AG08396 (cell line): ENCODE measurements at places on chromosomes 3 and 15.

DNA sequence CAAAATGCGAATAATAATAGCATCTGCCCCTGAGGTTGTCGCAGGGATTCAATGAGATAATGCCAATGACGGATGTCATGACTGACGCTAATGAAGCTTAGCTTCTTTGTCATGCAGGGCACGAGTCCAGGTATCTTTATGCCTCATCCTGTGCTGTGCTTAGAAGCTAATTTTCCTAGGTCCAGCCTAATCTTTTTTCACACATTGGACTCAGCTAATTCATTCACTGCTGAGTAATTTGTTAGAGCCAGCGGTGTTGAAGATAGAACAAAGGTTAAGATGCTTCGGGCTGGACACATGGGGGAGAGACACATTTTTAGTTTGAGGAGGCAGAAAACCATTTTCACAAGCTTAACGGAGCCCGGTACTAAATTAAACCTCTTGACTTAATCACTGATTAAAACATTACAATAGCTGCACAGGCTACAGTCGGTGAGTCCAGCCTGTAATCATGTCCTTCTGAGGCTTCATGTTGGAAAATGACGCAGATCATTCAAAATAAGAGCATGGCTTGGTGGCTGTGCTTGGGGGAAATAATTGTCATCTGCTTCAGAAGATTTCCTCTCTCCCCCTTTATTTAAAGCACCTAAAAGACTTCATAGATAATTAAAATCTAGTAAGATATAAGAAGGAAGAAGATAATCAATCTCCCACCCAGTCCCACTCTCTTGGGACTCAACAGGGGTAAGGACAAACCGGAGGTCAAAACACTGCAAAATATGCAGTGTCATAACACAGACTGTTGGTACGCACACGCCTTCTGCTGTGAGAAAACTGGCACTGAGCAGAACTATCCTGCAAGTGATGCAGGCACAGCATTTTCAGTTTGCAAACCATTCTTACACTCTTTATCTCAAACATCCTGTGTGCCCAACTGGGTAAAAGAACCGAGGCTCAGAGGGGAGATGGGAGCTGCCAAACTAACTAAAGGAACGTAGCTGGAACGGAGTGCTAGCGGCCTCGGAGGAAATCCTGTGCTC, 3.3 kb upstream of the CCDC174 start:
- DNase-seq: no peak

DNA sequence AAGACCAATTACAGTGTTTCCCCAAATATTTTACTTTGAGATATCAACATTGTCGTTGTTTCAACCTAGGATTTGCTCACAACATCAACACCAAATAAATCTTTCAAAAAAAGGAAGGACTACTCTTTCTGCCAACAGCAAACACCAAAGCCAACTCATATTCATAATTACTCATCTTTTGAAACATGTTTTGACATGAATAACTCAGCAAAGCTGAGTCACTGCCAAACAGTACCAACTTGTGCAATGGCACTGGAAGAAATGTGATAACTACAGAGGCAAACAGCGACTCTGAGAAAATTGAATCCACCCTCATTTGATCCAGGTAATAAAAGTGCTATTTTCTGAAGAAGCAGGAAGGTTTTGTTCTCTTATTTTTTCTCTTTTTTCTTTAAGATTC, 67.2 kb downstream of the PEX5L start:
- DNase-seq: no peak

GRCh38 chr3:188559072-188559429, 405.1 kb downstream of the LPP start:
- no peak for DNase-seq

GRCh38 chr3:182294256-182294655, 499.0 kb upstream of the ATP11B start:
- DNase-seq: no peak

DNA sequence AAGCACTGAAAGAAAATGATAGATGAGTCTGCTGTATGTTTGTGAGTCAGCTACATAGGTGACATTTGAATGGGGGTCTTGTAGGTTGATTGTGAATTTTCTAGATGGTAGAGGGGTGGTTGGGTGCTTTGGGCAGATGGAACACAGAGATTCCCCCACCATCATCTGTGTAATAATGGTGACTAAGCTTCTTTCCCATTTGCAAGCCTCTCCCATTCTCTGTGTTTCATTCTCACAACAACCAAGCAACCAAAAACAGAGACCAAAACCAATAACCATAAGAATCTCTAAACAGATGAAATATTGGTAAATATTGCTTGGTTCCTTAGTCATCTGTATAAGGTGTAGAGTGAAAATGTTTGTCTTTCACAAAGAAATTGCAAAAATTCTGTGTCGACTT, 17.8 kb upstream of the UTS2B start:
- DNase-seq: no peak

DNA sequence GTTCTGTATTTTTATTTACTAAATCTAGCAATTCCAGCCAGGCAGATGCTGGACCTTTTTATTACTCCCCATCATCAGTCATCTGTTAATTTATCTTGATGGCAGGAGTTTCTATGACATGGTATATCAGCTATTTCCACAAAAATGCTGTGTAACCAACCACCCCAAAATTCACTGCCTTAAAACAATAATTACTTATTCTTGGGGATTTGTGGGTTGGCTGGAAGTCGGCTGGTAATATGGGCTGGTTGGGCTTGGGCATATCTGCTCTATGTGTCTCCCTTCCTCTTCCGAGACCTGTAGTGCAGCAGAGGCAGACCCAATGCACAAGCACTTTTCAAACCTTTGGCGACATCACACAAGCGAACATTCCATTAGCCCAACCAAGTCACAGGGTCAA, 92.1 kb upstream of the UBE2E1 start:
- DNase-seq: no peak

DNA sequence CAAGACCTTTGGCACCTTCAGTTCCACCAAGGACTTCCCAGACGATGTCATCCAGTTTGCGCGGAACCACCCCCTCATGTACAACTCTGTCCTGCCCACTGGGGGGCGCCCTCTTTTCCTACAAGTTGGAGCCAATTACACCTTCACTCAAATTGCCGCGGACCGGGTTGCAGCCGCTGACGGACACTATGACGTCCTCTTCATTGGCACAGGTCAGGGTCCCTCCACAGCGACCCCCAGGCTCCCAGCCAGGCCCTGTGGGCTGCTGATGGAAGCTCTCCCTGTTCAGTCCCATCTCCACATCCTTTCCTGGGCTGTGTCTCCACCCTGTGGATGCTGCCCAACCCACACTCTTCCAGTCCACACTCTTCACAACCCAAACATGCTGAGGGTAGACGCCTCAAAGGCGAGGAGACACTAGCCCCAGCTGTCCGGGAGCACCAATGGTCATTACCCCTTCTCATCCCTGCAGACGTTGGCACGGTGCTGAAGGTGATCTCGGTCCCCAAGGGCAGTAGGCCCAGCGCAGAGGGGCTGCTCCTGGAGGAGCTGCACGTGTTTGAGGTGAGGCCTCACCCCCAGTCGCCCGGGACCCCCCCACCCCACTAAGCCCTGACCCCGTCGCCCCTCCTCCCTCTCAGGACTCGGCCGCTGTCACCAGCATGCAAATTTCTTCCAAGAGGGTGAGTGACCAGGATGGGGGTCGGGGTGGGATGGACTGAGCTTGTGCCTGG, 4.3 kb upstream of the LSMEM2 start:
- peak; percentile 68 for DNase-seq

GRCh38 chr3:128584412-128585020, 66.1 kb downstream of the RPN1 start:
- peak; percentile 88 for DNase-seq

- DNase-seq: no peak
Measured at GRCh38 chr15:66312144-66312543, 18.8 kb downstream of the DIS3L start.

- DNase-seq: peak; percentile 17
Measured at GRCh38 chr3:140910860-140911259, 30.8 kb upstream of the SLC25A36 start.

GRCh38 chr3:55203006-55203405, 275.1 kb upstream of the LRTM1 start:
- DNase-seq: peak; percentile 17

DNA sequence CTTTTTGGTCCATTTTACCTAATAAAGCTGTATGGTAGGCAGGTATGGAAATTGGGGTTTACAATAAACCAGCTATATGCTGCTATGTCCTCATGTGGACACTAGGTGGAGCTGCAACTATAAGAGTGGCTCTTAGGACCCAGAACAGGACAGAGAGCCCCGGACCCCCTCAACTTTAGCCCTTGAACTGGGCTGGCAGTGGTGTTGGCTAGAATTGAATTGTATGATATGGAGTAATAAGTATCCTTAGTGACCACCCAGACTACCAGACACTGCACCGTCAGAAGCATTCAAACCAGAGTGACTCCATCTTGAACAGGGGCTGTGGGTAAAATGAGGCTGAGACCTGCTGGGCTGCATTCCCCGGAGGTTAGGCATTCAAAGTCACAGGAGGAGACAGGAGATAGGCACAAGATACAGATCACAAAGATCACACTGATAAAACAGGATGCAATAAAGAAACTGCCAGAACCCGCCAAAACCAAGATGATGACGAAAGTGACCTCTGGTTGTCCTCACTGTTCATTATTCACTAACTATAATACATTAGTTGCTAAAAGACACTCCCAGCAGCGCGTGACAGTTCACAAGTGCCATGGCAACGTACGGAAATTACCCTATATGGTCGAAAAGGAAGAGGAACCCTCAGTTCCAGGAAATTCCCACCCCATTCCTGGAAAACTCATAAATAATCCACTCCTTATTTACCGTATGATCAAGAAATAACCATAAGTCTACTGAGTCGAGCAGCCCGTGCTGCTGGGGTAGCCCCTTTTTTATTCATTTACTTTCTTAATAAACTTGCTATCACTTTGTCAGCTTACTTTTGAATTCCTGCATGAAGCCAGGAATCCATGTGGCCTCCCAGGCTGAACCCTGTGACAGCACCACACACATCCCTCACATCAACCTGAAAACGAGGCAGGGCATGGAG, 68.7 kb upstream of the BLM start:
- DNase-seq: peak; percentile 79

DNA sequence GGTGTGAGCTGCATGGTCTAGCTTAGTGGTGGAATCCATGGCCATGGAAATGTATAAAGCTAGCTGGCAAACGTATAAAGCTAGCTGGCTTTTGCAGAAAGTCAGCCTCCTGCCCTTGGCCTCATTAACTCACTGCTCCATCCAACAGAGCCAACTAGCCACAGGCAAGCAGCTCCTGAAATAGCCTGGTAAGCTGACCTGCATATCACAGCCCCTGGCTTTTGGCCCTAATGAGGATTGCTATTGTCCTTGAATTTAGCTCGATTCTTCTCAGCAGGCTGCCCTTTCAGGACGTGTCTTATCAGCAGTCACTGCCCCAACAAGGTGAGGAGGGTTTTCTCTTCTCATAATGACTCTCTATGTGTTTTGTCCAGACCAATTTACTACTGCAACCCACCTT, 446.8 kb downstream of the WDR72 start:
- DNase-seq: no peak

DNA sequence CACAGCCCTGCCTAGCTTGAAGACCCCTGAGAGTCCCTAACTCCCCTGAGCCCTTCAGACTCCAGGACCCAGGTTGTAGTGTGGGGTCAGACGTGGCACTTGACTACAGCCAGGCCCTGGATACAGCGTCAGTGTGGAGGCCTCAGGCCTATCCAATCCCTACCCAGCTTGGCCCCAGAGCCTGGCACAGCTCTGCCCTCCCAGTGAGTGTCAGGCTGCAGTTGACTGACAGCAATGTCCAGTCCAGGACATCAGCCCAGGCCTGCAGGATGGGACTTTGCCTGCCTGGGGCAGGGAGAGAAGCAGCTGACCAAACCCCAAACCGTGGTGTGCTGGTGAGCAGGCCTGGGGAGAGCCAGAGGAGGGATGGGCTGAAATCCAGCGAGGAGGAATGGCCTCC, 27.3 kb downstream of the KLF13 start:
- peak; percentile 54 for DNase-seq

GRCh38 chr15:70306081-70306480, 208.4 kb upstream of the TLE3 start:
- no peak for DNase-seq

GRCh38 chr15:100349696-100350433, 8.1 kb upstream of the ADAMTS17 start:
- DNase-seq: peak; percentile 94

GRCh38 chr3:104868291-104868690, 498.4 kb upstream of the ALCAM start:
- DNase-seq: no peak

GRCh38 chr3:13785853-13786436, 93.9 kb downstream of the WNT7A start:
- no peak for DNase-seq

GRCh38 chr3:13132731-13133410, 59.6 kb upstream of the IQSEC1 start:
- DNase-seq: no peak

GRCh38 chr15:45637141-45637540, 2.3 kb downstream of the SQOR start:
- DNase-seq: no peak

DNA sequence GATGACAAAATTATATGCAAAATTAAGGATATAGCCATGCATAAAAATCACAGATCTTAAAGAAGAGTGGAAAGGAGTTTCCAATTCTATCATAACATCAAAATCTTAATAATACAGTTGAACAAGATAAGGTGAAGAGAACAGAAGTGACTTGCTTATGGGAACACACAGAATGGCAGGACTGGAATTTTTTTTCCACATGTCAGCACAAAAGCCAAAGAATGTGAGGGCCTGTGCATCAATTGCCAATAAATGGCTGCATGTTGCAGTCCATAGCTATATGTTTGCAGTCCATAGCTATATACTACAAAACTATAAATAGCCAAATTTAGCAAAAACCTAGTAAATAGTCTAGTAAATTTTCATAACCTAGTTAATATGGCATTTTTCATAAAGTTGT, 10.4 kb upstream of the MB21D2 start:
- DNase-seq: no peak

GRCh38 chr3:49276475-49277382, at the start of gene C3orf62:
C3orf62 (minus strand) TSS chr3:49277232; CDS start chr3:49276872, 360 bp downstream.
- peak; percentile 92 for DNase-seq

GRCh38 chr3:183975981-183976662, 41.6 kb downstream of the ABCC5 start:
- no peak for DNase-seq

GRCh38 chr3:97860364-97860763, 38.6 kb downstream of the CRYBG3 start:
- no peak for DNase-seq

DNA sequence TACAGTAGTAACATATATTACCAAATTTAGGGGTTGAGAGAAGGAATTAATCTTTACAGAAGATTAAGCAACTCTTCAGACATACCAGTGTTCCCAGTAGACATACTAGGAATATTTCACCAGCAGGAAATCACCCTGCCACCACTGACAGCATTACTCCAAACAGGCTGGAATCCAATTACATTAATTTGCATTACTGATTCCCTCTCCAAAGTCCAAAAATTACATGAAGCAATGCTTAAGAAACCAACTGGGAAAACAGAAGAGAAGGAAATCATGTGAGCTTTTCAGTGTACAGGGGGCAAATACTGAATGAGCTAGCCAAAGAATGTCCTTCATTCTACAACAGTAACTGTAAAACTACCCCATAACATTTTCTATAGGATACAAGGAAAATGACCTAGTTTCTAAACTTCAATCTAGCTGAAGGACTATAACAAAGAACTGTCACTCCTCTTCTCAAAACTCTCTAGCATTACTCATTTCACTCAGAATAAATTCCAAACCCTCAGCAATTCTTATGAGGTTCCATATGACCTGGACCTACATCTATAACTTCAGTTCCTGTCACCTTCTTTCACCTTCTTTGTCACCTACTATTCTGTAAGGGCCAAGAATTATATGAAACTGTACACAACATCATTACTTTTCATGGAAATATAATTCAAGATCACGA, 72.7 kb downstream of the INO80 start:
- DNase-seq: peak; percentile 46

- no peak for DNase-seq
Measured at GRCh38 chr15:83653288-83653638, 660 bp upstream of the ADAMTSL3 start.

- DNase-seq: no peak
Measured at GRCh38 chr3:65030014-65030627, 342.3 kb upstream of the ADAMTS9 start.
